ENCODE measurements at places on chromosomes 12 and 14. TPM values are rescaled to one million over a fixed set of nuclear protein-coding genes. Genes with fewer than 3 reads are reported as not detected.

Gene GLIPR1L1
- total RNA-seq = not detected

Gene POMT2
- total RNA-seq = 24.0 TPM

Gene LMO3
- total RNA-seq = not detected

Gene RHOJ
- total RNA-seq = not detected

Gene FLVCR2
- total RNA-seq = not detected

Gene KRT72
- total RNA-seq = not detected

Gene RASSF8
- 4.5 TPM for total RNA-seq

Gene BDKRB1
- not detected for total RNA-seq

Gene RBMS2
- 3.7 TPM for total RNA-seq

Gene KLHL33
- total RNA-seq = not detected

Gene ARHGAP9
- total RNA-seq = 6.7 TPM

Gene EML1
- not detected for total RNA-seq

Gene KCNH5
- not detected for total RNA-seq

Gene GPR65
- total RNA-seq = 8.1 TPM

- no peak overlapping the region for H3K27ac ChIP-seq
- DNase-seq = peak; percentile 52
- H3K4me3 ChIP-seq = peak overlapping the region; percentile 78
- no peaks in the 10 kb centered on the region for H3K36me3 ChIP-seq
- no peaks in the 10 kb centered on the region for H3K27me3 ChIP-seq
Measured at GRCh38 chr12:31591380-31591901, 505 bp upstream of the DENND5B start.

DNA sequence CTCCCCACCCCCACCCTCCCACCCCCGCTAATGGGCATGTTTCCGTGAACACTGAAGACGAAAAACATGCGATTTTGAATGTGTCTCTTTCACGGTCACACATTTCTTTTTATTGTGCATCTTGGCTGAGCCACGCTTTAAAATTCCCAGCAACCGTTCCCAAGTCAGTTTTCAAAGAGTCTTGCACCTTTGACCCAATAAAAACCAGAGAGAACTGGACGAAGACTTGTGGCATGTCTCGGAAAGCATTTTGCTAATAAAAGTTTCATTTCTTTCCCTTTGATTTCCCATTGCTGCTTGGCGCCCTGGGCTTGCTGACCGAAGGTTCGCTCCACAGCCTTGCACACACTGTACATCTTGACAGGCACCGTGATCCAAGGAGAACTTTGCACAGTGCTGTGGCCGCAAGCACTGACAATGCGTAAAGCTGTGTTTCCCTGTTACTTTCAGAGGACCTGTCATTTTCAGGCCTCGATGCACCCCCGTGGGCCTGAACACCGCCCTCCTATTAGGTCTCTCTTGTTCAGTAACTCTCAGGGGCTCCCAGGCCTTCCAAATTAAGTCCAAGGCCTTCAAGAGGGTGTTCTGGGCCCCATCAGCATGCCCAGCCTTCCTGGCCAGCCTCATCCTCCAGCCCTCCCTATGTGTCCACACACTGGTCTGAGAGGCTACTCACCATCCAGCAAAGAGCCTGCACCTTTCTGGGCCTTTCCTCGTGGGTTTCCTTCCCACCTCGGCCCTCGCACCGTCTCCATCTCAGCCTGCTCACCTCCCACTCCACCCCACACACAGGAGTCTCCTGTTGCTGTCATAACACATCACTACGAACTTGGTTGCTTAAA lies 63.4 kb upstream of the DIO3 start:
- H3K27ac ChIP-seq = no peak overlapping the region
- H3K27me3 ChIP-seq = no peaks in the 10 kb centered on the region
- no peak overlapping the region for H3K4me3 ChIP-seq
- H3K4me1 ChIP-seq = no peaks in the 10 kb centered on the region
- DNase-seq = no peak
- no peaks in the 10 kb centered on the region for H3K36me3 ChIP-seq

- H3K27me3 ChIP-seq = no peaks in the 10 kb centered on the region
- no peak overlapping the region for H3K27ac ChIP-seq
- no peaks in the 10 kb centered on the region for H3K4me1 ChIP-seq
- H3K36me3 ChIP-seq = no peaks in the 10 kb centered on the region
Measured at GRCh38 chr14:45698462-45699134, 445.6 kb upstream of the MIS18BP1 start.

DNA sequence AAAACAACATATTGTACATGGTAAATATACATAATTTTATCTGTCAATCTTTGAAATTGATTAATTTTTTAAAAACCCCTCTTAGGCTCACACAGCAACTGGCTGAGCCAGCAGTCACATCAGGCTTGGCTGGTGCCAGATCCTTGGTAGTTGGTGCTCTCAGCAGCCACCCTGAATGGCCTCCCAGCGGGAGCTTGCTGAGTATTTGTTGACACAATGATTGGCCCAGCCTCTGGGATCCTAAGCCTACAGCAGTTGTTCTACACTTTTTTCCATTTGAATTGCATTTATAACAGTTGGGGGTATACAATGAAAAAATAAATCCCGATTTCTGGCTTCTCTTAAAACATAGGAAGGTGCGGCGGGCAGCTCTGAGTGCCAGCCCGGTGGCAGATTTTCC lies 11.1 kb downstream of the PRKAB1 start:
- H3K4me3 ChIP-seq = no peak overlapping the region
- peaks cover 39% of the 10 kb centered on the region for H3K4me1 ChIP-seq
- H3K27ac ChIP-seq = no peak overlapping the region
- DNase-seq = no peak
- peaks cover 53% of the 10 kb centered on the region for H3K36me3 ChIP-seq
- no peaks in the 10 kb centered on the region for H3K27me3 ChIP-seq

DNA sequence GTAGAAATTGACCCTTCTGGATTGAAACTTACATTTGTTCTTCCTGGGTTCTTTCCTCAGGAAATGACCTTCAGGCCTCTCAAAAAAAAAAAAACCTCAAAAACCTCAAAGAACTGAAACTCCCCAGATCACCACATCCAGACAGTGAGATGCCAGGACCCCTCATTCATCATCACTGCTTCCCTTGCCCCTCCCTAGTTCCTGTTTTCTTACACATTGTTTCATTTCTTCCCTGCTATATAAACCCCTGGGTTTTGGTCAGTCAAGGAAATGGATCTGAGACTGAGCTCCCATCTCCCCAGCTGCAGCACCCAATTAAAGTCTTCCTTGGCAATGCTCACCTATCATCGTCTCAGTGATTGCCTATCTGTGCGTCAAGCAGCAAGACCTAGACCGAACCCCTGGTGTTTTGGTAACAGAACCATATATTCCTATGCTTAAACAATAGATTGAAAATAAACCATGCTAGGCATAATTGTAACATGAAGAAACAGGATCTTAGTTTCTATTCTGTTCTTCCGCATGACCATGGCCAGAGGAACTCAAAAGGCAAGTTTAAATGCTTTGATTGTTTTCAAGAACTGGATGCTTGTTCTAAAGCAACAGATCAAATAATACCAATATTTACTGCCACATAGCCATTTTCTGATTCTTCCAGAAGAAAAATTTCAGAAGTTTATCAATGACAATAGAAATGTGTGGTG lies 108.0 kb upstream of the MAX start:
- H3K36me3 ChIP-seq = no peaks in the 10 kb centered on the region
- H3K4me3 ChIP-seq = no peak overlapping the region
- H3K4me1 ChIP-seq = peaks cover 68% of the 10 kb centered on the region
- no peak for DNase-seq
- peak overlapping the region; percentile 36 for H3K27ac ChIP-seq

GRCh38 chr12:110934093-110934852 lies 13.9 kb upstream of the MYL2 start:
- H3K27ac ChIP-seq = no peak overlapping the region
- no peak overlapping the region for H3K4me3 ChIP-seq
- no peaks in the 10 kb centered on the region for H3K4me1 ChIP-seq
- no peak for DNase-seq

DNA sequence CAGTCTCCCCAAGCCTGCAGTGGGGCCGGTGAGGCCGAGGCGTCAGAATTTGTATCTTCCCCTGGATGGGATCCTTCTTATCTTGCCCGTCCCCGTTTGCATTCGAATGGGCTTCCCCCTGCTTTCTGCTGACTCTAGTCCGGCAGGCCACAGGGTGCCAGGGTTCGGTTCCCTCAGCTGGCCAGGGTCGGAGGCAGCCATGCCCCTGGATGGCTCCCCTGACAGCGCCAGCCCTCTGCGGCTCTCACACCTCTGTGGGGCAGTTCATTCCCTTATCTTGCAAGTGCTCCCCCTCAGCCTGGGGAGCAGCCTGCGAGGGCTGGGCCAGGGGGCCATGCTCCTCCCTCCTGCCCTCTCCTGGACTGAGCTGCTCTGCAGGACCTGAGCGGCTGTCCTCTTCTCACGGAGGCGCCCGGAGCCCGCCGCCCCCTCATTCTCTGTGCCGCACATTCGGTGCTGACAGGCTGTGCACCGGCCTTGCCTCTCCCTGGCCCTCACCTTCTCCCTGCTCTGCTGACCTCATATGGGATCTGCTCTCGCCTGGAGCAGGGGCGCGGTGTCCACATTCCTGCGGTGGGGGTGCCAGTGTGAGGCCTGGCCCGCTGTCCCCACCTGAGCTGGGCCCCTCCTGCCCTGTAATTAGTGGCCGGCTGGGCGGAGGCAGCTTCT lies 32.8 kb downstream of the KIF26A start:
- H3K36me3 ChIP-seq = no peaks in the 10 kb centered on the region
- H3K4me3 ChIP-seq = no peak overlapping the region
- H3K27ac ChIP-seq = no peak overlapping the region
- no peak for DNase-seq
- no peaks in the 10 kb centered on the region for H3K27me3 ChIP-seq
- peaks cover 6% of the 10 kb centered on the region for H3K4me1 ChIP-seq

DNA sequence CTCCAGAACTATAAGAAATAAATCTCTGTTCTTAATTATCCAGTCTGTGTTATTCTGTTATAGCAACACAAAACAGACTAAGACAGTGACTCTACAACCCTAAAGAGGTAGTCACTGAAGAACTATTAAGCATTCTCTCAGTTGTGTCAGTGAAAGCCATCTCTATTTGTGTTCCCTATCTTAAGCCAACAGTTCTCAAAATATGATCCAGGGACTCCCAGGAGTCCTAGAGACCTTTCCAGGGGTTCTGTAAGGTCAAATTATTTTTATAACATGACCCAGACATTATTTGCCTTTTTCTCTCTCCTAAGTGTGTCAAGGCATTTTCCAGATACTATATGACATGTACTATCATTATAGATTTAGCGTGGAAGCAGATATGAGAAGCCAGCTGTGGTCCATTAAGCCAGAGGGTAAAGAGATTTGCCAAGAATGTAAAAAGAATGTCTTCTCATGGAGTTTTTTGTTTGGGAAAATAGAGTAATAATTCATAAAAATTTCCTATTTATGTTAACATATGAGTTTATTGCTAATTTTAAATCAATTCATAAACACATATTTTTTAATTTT lies 315.8 kb downstream of the RGS6 start:
- H3K36me3 ChIP-seq = no peaks in the 10 kb centered on the region
- H3K4me3 ChIP-seq = no peak overlapping the region
- DNase-seq = no peak
- no peak overlapping the region for H3K27ac ChIP-seq
- H3K27me3 ChIP-seq = no peaks in the 10 kb centered on the region

GRCh38 chr12:12032260-12032791 lies 38.4 kb upstream of the BCL2L14 start:
- DNase-seq = no peak
- no peak overlapping the region for H3K27ac ChIP-seq
- H3K27me3 ChIP-seq = no peaks in the 10 kb centered on the region
- no peaks in the 10 kb centered on the region for H3K4me1 ChIP-seq

- H3K4me1 ChIP-seq = no peaks in the 10 kb centered on the region
- no peak overlapping the region for H3K27ac ChIP-seq
- no peaks in the 10 kb centered on the region for H3K27me3 ChIP-seq
- DNase-seq = peak; percentile 88
Measured at GRCh38 chr14:64891839-64892375, 12.2 kb upstream of the SPTB start.

GRCh38 chr12:53231921-53232645 lies at the start of gene RARG:
Gene RARG, minus strand, starts transcription at chr12:53232209. Its CDS starts 4,664 bp downstream, at chr12:53227545.
- no peaks in the 10 kb centered on the region for H3K36me3 ChIP-seq
- DNase-seq = peak; percentile 59

GRCh38 chr12:82745063-82745674 lies 58.5 kb downstream of the TMTC2 start:
- no peak for DNase-seq
- H3K4me1 ChIP-seq = no peaks in the 10 kb centered on the region
- no peaks in the 10 kb centered on the region for H3K36me3 ChIP-seq
- H3K27me3 ChIP-seq = no peaks in the 10 kb centered on the region
- no peak overlapping the region for H3K4me3 ChIP-seq

DNA sequence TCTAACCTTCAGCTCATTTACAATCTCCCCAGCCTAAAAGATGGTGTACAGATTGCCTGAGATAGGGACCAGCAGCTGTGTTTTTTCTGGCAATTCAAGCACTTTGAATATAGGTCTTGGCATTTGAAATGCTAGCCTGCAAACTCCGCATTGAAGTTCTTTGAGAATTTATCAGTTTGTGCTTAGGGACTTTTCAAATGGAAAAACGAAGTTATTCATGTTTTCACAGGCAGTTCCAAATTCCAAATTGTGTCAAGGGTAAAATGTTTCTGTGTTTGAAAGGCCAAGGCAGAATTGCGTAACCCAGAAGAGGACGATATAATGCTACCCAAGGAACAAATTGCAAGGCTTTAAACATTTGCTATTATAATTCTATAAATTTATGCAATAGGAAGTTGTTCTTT lies 168.9 kb upstream of the RASSF8 start:
- H3K27me3 ChIP-seq = no peaks in the 10 kb centered on the region
- no peaks in the 10 kb centered on the region for H3K4me1 ChIP-seq
- no peak overlapping the region for H3K27ac ChIP-seq
- no peak overlapping the region for H3K4me3 ChIP-seq

DNA sequence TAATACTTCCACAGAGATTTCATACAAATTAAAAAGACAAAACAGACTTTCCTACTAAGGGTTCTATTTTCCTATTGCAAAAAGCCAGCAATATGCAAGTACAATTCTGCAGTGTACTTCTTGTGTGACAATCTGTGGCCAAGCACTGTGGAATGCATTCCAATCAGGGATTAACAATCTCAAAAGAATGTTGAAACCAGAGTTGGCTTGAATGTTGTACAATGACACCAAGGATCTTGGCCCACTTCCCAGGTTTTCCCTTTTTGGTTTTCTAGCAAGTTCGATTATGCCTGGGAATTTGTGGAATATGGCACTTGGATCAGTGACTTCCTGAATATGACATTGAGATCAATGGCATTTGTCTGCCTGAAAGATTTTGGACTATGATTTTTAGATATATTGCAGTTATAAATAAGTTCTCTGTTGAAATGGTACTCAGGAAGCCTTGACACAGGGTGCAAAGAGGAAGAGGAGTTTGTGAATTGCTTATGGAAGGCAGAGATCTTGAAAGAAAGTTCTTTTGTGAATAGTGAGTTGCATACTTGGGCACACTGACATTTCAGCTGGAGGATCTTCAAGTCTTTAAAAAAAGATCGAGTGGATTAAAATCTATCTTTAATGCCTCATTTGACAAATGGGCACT lies 81.4 kb upstream of the FERMT2 start:
- no peaks in the 10 kb centered on the region for H3K27me3 ChIP-seq
- no peak for DNase-seq
- peaks cover 54% of the 10 kb centered on the region for H3K36me3 ChIP-seq
- H3K4me1 ChIP-seq = no peaks in the 10 kb centered on the region
- no peak overlapping the region for H3K4me3 ChIP-seq
- H3K27ac ChIP-seq = no peak overlapping the region

All from Karpas-422 (cell line).